GM13976 (cell line): ENCODE measurements at places on chromosomes 7 and 10.

DNA sequence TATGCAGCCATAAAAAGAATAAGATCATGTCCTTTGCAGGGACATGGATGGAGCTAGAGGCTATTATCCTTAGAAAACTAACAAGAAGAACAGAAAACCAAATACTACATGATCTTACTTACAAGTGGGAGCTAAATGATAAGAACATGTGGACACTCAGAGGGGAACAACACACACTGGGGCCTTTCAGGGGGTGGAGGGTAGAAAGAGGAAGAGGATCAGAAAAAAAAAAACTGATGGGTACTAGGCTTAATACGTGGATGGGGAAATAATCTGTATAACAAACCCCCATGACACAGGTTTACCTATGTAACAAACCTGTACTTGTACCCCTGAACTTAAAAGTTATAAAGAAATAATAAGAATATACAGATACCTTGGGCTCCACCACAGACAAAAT, 514.2 kb downstream of the ARL4A start:
- DNase-seq, result no peak

DNA sequence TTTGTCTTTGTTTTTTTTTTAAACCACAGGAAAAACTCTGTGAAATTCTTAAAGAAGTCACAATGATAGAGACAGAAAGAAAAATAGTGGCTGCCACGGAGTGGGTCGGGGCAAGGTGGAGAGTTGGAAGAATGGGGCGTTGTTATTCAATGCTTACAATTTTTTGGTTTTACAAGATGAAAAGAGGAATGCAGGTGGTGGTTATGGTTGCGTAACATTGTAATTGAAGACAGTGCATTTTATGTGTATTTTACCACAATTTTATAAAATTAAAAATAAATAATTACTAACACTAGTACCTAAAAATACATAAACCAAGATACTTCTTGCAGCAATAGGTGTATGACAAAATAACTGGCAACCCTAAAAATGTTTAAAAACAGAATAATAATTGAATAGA, 76.9 kb upstream of the VOPP1 start:
- DNase-seq, result no peak

- DNase-seq, result no peak
These were observed 4.1 kb upstream of the MMD2 start for GRCh38 chr7:4962872-4963775.

GRCh38 chr7:101390901-101391301, 28.2 kb downstream of the COL26A1 start:
- peak; percentile 86 for DNase-seq

GRCh38 chr10:118701529-118702323, 53.0 kb downstream of the CACUL1 start:
- DNase-seq, result no peak

DNA sequence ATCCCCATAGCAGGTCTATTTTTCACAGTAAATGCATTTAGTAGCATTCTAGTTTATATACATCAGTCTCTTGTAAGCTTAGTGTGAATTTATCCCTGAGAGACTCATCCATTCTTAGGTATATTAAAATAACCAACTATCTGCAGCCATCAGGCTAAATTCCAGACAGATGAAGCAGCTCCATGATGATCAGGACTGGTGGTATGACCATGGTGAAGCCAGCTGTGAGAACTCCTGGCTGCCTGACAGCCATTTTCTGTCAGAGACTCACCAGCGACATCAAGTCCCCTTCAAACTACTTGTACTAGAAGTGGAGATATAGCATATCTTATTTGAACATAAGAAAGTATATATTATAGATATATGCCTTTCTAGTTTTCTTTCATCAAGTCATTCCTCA, 70.3 kb upstream of the GSDME start:
- no peak for DNase-seq

DNA sequence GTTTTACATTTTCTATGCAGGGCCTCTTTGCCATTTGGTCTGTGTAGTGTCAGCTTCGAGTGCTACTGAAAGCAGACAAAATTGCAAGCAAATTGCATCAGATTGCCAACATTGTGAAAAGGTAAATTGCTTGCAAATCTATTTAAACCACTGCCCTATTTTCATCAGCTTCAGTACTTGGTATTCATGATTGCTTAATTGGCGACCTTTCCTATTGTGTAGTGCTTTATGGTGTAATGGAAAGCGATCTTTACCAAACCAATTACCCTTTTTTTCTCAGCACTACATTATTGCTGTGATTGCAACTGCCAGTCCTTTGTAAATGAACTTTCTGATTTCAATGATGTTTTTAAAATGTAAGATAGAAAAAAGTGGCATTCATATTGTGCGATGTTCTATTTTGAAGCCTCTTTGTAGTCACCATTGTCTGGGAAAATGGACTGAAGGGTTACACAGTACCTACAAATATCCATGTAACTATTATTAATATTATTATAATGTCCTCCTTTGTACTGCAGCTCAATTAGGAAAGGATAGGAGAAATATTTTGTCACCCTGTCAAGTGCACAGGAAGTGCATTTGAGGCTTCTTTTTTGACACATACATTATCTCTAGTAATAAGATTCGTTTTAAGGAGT, 177.7 kb upstream of the SP8 start:
- no peak for DNase-seq

- DNase-seq, result peak; percentile 74
These were observed 25.3 kb downstream of the GARIN1A start for GRCh38 chr7:128697302-128697905.

GRCh38 chr10:102870221-102870620, 951 bp downstream of the AS3MT start:
- DNase-seq, result no peak

DNA sequence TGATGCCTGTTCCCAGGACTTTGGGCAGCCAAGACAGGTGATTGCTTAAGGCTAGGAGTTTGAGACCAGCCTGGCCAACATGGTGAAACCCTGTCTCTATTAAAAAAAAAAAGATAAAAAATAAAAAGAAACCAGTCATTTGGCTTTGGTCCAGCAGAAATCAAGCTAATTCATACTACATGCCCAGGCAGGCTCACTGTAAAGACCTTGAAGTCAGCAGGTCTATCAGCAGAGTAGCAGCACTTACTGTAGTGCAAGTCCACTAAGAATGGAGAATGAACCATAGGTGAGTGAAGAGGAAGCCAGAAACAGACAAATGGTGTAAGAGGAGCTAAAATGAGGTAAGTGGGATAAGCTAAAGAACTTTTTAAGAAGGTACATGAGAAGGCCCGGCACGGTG, 24.7 kb downstream of the PSPH start:
- DNase-seq, result no peak

DNA sequence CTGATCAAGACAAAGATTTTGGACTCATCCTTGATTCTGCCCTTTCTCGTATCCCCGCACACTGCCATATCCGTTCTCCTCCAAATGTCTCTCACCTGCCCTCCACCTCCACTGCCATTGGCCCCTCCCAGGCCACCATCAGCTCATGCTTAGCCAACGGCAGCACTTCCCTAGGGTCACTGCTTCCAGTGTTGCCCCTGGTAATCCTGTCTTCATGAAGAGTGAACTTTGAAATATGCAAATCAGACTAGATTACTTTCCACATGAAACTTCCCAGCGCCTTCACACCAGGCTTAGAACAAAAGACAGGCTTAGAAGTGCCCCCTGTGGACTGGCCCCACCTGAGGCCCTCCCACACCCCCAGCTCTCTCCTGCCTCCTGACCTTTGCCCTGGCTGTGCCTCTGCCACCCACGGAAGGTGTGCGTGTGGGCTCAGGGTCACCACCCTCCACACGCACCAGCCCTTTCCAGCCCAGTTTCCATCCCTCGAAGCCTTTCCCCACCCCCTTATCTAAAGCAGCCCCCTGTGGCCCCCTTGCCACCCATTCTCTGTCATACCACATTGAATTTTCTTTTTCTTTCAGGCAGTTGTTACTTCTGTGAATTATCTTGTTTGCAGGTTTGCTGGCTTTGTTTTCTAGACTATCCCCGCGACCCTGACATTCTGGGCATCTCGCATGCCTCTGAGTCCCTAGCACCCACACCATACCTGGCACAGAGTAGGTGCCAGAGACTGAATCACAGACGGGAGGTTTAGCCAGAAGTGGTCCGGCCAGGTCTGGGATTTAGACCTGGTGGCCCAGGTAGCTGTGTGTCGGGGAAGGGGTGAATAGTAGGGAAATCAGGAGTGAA, 26.8 kb upstream of the C10orf53 start:
- no peak for DNase-seq

DNA sequence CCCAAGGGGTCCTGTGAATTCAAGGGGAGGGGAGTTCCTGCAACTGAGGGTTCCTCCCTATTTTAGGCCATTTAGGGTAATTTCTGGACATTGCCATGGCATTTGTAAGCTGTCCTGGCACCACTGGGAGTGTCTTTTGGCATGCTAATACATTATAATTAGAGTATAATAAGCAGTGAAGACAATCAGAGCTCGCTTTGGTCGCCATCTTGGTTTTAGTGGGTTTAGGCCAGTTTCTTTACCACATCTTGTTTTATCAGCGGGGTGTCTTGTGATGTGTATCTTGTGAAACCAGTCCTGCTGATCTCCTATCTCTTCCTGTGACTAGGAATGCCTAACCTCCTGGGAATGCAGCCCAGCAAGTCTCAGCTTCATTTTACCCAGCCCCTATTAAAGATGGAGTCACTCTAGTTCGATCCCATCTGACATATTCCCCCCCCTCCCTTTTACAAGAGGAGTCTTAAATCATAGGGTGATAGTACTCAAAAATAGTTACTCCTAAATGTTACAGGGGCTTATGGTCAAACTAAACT, 43.2 kb downstream of the SVOPL start:
- no peak for DNase-seq

DNA sequence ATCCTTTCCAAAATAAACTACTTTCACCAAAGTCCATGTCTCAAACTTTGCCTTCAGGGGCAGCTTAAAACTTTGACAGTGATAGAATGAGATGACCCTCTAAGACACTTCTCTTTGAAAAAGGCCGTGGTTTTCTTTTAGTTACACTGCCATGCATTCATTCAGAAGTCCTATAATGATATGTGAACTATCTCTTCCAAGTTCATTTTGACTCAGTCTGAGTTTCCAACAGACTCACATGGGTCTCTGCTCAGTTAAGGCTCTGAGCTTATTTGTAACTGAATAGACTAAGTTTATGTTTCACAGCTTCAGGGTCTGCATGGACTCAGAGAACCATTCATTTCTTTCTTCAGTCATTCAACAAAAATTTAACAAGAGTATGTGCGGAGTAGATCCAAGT, 208.9 kb upstream of the PRSS1 start:
- DNase-seq, result no peak

- DNase-seq, result peak; percentile 50
These were observed 27.8 kb downstream of the NKX2-3 start for GRCh38 chr10:99560277-99561126.

DNA sequence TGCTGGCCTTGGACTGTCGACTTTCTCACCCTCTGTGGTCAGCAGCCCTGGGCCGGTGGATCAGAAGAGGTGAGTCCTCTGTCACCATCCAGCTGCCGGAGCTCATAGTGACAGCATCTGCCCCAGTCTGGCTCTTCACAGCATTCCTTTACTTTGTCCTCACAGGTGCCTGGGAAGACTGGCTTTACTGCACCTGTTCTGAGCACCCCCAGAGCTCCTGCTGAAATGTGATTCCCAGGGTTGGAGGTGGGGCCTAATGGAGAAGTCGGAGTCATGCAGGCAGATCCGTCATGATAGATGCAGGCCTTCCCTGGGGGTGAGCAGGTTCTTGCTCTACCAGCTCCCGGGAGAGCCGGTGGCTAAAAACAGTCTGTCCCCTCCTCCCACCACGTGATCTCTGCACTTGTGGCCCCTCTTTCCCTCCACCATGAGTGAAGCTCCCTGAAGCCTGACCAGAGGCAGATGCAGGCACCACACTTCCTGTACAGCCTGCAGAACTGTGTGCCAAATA, 171.5 kb downstream of the ZMYND11 start:
- DNase-seq, result no peak

DNA sequence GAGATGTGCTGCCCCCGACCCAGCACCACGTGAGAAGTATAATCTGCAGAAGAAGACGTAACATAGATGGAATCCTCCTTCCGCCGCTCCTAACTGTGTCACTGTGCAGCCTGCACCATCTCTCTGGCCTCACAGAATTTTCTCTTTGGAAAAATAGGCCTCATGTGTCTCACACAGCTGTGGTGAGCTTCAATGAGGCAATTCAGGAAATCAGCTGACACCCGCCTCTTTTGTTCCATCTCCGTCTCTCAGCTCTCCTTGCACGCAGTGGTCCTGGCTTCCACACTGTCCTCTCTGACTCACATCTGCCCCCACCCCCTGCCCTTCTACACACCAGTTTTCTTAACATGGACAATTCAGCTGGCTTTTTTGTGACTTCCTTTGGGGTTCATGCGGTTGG, 7.2 kb downstream of the C10orf90 start:
- DNase-seq, result no peak
